HepG2 (cell line): ENCODE measurements at places on chromosomes 12 and 14. TPM values are rescaled to one million over a fixed set of nuclear protein-coding genes. Genes with fewer than 3 reads are reported as not detected.

The LYZ gene
- 1,312 and 2,054 TPM in 2 replicates for total RNA-seq

The EGLN3 gene
- 0.18 TPM in 2 replicates for total RNA-seq

DNA sequence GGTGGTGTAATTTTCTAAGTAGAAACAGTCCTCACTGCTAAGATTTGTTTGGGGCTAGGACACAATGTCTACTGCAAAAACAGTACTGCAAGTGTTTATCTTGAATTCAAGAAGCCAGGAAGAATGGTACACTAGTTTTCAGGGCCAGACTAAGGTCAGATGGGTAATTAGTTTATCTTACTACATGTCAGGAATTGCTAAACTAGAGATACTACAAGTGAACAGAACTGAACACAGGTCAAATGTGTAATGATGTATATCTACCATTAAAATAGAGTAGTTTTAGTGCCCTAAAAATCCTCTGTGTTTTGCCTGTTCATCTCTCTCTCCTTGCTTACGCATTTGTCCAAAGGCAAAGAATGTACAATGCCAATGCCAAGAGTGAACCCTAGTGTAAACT, 2.3 kb upstream of the RPL41 start:
- no peak for DNase-seq

DNA sequence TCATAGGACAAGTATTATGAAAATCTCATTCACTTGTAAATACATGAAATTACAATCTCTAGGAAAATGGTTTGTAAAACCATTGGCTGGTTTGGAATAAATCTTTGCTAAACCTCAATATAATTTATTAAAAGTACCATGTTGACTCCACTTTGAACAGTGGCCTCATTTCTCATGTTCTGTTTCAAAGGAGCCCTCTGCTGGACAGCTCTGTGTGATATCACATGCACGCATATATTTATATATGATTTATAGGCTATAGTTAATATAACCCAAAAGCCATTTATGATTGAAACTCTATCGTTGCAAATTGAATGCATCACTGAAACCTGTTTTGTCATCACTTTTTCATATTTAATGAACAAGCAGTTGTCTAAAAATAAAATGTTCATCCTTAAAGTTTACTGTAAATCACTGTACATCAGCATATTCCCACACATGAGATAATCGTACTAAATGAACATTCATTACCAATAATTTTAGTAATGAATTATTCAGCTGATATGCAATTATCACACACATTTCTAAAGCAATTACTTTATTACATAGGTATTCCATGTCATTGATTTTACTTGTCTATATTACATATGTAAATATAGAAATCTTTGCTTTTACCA, 493.8 kb downstream of the NPAS3 start:
- DNase-seq, result peak; percentile 42

DNA sequence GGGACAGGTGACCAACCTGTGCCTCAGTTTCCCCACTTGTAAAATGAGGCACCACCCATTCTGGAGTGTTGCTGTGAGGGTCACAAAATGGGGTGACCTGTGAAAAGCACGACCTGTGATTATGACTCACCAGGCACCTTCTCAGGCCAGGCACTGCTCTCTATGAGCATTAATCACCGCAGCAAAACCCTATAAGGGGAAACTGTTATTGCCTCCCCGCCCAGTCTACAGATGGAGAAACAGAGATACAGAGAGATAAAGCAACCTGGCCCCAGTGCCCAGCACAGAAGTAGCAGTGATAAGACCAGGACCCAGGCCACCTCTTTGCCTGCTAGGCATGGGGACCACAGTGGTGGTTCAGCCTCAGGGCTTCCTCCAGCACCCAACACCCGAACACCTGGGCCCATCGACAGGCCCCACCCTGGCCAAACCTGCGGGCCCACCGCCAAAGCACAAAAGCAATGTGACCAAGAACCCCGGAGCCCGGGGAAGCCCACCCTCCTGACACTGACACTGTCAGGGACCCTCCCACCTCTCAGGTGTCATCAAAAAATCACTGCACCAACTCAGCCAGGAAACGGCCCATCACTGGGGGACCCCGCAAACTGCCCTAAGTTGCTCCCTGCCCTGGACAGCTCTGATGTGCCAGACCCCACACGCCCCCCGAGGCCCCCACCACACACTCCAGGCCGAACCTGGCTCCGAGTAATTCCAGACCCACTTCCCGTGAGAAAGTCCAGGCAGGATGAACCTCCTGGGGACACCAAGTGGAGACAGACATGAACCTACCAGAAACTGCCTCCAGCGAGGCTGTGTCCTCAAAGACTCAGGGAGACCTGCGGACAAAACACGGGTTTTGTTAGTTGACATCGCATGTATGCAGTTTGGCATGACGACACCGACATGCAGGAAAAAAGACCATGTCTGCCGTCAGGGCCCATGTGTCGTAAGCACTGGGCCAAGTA, 32.4 kb downstream of the NCOR2 start:
- no peak for DNase-seq

GRCh38 chr12:19421503-19422282, 17.6 kb upstream of the AEBP2 start:
- DNase-seq, result no peak

DNA sequence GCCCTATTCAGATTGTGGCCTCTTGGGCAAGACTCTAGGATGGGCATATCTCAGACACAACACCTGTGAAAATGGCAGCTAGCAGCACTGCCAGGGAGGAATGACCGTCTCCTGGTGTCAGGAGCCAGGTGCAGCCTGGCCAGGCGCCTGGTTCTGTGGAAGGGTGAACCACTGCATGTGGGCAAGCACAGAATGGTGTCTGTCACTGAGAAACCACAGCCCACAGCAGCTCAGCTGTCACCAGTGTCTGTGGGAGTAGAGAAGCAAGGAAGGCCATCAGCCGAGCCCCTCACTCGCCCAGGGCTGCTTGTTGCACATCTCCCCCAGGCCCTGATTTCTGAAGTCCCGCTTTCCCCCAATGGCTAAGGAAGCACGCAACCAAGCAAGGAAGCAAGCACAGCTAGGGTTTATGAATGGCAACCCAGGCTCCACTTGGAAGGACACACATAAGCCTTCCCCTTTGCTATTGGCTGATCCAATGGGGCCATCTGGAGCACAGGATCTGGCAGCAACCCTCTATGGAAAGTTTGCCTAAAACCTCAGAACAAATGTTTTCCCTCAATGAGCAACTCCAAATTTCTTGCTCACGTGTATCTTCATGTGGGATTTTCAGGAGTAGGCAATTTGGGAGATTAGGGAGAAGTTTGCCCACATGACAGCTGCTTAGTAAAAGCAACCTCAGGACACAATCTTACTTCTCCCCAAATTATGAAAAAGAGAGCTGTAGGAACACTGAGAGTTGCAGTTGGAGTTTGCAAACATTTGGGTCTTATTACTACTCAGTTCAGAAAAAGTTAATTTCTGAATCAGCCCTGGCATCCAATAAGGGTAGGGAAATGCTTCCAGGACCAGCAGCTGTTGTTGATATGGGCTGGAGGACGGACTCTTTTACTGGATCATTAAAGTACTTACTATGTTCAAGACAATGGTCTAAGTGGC, 44.7 kb downstream of the GPHB5 start:
- DNase-seq, result no peak

DNA sequence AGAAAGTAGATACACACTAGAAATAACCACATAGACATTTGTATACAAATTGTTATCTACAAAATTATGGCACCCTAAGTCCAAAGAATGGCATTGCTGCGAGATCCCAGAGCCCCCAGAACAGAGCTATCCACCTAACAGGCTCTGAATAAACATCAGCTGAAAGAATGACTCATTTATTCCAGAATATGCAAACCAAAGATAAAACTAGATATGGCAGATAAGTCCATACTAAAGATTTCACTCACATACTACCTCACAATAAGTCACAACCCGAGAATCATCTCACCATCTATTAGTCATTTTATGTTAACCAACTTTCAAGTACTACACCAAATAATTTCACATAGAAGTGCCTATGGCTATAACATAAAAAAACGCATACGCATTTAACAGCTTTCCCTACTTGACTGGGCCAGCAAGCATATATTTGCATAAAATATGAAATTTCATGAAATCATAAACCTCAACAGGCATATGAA, 5.6 kb downstream of the CNIH1 start:
- no peak for DNase-seq

DNA sequence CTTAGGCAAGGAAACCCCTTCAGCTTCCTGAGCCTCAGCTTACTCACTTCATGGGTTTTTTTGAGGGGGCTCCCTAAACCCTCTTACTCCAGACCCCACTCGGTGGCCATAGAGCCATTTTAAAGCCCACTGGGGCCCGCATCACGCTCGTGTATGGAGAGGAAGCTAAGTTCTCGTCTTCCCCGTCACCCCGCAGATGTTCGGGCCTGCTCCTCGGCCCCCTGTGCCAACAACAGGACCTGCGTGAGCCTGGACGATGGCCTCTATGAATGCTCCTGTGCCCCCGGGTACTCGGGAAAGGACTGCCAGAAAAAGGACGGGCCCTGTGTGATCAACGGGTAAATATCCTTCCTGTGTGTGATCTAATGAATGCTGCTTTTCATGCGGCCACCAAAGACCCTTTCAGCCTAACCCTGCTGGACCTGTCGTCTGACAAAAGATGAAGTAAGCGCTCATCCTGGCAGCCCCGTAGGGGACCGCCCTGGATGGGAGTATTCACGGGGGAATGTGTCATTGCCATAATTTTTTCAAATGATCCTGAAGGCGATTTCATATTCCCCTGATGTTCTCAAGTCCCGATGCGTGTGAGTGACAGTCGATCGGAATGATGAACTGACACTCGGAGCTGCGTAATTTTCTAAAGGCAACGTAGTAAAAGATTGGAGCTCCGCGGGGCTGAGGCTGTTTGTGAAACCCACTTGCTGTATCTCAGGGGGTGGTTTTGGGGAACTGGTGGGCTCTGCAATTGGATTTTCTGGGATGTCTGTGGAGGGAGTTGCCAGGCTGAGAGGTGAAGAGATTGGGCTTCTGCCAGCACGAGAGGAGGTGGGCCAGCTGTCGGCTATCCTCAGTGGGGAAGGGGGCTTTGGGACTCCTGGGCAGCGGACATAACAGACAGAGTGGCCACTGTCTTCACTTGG, 5.4 kb downstream of the DLK1 start:
- DNase-seq, result no peak

- no peak for DNase-seq
Measured at GRCh38 chr12:38151991-38152700, 164.4 kb upstream of the ALG10B start.

DNA sequence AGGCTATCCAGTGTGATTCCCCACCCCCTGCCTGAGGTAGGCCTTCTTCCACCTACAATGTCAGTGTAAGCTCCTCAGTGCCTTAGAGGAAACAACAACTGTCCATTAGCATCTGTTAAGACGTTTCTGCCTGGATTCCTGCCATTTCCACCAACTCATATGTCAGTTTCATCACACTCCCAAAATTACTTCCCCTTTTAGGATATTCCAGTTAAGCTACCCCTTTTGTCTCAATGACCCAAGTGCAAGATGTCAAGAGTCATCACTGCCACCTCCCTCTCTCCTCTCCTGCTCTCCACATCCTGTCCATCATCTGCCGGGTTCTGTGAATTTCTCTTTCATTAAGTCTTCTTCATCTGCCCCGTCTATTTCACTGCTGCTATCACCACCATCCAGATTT, 189.4 kb downstream of the DPF3 start:
- DNase-seq, result no peak

DNA sequence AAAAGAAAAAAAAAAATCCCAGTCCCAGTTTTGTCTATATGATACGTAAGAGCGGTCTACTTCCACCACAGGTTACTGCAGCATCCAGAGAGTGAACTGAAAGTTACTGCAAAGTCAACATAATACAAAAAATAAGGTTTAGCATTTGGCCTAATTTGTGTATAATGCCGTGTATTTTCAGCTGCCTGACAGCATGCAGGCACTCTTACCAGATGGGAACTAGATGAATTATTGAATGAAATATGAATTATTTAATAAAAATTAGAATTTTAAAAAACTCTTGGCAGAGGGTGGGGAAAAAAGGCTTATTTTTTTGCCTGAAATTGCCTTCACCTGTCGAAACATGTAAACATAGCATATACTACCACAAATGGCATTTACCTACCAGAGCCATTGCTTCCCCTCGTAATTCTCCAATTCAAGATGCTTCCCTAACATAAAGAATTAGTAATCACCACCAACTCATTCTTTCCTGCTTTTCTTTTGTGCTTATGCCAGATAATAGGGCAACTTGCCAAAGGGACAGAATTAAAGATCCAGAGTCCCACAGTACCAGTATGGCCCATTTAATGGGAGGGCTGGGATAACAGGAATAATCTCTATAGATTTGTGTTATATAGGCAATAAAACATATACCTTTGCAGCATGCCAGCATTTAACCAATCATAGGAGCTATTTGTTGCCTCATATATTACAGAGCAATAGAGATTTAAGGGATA, 31.1 kb downstream of the ATF7 start:
- no peak for DNase-seq

DNA sequence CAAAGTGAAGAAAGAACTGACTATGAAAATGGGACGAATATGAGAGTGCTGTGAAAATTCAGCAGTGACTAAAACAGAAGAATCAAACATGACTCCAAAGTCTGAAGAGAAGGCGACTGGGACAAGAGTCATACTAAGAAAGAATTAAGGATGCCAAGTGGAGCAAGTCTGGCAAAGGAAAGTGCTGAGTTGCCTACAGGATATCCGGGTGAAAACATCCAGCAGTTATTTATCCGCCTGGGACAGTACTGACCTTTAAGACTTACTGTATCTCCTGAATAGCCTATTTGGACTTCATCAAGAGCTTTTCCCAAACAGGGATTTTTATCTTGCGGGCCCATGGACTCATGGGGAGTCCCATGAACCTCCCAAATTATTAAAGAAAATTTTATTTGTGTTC, 41.1 kb downstream of the KICS2 start:
- no peak for DNase-seq
